Uterus (tissue), 4 donors: ENCODE measurements at places on chromosomes 2 and 18. TPM values are rescaled to one million over a fixed set of nuclear protein-coding genes. Genes with fewer than 3 reads are reported as not detected.

DNA sequence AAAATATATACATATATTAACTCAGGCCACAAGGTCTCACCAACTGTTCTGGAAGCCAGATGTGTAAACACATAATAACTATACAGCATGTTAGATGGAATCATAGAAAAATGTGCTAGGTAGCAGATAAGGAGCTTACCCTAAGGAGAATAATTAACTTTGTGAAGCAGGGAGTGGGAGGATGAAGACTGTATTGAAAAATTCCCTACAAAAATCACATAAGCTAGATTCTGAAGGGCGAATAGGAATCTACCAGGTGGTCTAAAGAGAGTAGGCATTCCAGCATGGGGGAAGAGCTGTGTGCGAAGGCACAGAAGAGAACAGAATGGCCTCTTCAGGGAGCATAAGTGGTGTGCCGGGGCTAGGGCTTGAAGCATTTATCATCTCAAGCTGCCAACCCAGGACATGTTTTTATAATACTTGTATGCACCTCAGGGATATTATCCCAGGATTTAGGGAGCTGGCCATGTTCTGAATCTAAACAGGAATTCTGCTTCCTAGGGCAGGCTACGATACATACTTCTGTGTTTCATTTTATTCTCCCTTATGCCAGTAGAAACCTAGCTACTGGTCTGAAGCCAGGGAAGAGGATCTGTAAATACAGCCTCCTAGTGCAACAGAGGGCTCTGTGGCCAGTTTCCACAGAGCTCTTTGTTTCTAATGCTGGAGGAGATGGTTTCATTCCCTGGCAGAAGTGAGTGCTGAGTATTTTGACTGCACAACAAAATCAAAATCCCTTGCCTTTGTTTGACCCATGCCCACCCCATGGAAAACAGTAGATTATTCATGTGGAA is 56.7 kb downstream of the NEMP2 start:
- DNase-seq = no peak

DNA sequence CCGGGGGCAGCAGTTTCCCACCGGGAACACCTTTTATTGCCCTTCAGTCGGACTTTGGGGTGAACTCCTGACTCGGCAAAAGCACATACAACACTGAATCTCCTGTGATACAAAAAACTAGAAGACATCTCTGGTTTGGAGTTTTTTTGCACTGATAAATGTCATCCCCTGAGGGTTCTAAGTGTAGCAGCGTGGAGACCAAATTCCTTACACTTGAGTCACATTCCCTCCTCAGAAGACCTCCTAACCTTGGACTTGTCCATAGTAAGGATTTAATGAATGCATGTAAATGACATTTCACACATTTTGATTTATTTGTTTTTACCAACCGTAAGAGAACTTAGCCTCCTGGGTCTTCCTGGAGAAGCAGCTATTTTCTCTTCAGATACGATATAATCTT is 54.0 kb upstream of the GPR45 start:
- no peak for DNase-seq

- no peak for DNase-seq
Measured at GRCh38 chr2:66101206-66101605, 333.7 kb upstream of the MEIS1 start.

DNA sequence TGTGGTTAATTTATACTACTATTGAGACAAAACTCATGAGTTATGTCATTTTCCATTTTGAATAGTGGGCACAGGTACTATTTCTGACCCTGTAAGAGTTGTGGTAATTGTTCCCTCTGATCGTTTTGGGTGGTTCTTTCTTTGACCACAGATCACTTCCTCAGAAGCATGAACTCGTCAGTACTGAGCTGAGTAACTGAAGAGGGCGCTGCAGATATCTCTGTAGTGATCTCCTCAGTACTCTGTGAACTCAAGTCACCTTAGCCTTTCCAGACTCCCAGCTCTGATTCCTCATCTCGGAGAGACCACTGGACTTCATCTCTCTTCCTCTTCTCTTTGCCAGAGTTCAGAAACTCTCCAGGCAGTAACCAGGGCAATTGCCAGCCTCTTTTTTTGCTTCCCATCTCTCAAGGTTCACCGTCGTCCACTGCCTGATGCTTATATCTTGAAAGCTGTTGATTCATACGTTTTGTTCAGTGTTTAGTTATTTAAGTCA is 9.4 kb upstream of the IL1RL1 start:
- no peak for DNase-seq

DNA sequence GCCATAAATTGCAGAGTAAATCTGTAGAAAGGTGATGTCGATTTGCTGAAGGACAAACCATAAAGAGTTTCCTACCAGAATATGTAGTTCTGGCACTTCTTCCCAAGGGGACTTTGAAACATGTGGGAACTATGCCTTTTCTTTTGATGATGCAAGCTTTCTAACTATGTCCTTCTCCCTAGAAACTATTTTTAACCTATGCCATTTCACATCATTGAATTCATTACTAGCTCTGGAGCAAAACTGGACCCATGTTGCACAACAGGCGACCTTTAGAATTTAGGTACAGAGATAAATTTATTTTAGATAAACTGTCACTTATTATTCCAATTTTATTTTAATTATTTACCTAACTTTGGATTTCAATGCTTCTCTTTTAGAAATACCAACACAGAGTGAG is 186.5 kb downstream of the CCDC102B start:
- DNase-seq = no peak

- DNase-seq = no peak
Measured at GRCh38 chr18:73715210-73715670, 432.4 kb downstream of the FBXO15 start.

L3MBTL4 gene
- total RNA-seq = 13.2 TPM

TMEM237 gene
- 25.2 TPM for total RNA-seq

EFHD1 gene
- 50.3 TPM for total RNA-seq

SOWAHC gene
- 10.1 TPM for total RNA-seq

PLEKHA3 gene
- 17.8 TPM for total RNA-seq

SLC19A3 gene
- 2.4 TPM for total RNA-seq

NRP2 gene
- 113 TPM for total RNA-seq
